Kasumi-1 (cell line): ENCODE measurements at places on chromosomes 6 and 20.
A peak's percentile ranks its signal among the peaks of the same experiment; 100 is the strongest.

DNA sequence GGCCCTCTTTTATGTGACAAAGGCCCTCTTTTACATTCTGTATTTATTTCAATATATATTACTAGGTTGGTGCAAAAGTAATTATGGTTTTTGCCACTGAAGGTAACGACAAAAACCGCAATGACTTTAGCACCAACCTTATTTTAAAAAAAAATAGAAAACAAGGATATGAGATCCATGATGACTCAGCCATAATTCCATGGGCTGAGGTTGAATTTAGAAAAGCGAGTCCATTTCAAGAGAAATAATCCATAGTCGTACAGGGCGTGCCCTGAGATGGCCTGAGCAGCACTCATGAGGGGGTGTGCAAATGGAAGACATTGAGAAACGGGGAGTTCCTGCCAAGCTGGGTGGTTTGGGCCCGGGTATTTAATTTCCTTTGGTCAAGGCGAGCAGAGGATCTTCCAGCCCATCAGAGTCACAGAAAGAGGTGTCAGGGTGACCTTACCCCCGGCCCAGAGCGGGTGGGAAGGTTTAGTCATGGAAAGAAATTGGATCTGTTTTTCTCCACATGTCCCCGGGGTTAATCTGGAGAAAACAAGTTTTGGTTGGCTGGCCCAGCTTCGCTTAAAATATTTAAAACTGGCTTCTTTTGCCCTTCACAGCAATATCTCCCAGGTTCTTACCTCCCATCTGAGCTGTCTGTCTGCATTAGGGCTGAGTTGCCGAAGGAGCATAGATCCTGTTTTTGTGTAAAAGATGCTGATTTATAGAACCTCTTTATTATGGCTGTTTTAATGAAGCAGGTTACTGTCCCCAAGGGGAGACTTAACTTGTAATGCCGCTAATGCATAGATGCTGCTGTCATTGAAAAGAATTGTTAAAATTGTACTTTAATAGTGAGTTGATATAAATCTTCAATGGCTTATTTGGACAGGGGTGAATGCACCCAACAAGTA is 255.6 kb downstream of the PREX1 start:
- DNase-seq: no peak

DNA sequence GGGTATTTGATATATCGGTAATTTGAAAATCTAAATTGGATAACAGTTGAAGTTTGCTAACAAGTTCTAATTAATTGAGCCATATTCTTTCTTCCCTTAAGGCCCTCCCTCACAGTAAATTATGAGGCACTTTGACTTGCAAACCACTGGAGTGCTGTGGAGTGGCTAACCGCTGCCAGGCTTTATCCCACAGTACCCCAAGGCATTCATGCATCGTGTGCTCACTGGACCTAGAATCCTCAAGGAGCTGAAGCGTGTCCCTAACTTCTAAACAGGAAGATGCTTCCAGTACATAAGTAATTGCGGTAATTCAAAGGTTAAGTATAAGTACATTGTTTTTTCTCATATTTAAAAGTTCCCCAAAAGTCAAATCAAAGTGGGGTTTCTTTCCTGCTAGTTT is 499.9 kb downstream of the TFAP2A start:
- DNase-seq: no peak

DNA sequence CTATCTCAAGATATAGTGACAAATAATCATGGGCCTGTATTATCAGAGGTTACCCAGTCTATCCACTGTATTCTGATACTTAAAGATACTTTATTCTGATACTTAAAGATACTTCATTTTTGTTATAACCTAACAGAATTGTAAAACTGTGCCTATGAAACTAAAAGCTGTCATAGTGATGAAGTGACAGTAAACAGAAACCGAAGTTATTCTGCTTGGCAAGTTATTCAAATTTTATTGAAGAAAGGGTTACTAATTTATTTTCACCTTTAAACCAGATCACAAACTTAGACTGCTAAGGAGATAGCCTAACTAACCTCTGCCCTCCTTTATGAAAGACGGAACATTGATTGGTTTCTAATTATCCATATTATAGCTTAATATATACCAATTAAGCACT is 604.6 kb upstream of the IMPG1 start:
- DNase-seq: no peak

DNA sequence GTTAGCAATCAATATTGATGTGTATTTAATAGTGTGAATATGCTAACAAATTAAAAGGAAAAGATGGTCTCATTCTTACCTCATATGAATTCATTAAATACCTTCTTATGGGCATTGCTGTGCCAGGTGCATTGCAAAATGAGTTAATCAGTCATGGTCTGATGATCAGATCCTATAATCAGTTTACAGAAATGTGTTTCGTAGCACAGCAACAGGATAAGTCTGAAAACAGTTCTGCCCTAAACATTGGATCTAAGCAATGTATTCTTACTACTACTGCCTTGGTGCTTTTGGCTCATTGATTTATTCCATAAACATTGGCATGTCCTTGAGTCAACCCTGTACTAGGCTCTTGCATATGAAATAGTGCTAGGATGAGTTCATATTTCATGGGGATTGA is 417.0 kb upstream of the JAG1 start:
- no peak for DNase-seq

- peak; percentile 82 for DNase-seq
Measured at GRCh38 chr6:143449714-143450452, 612 bp downstream of the ADAT2 start.

DNA sequence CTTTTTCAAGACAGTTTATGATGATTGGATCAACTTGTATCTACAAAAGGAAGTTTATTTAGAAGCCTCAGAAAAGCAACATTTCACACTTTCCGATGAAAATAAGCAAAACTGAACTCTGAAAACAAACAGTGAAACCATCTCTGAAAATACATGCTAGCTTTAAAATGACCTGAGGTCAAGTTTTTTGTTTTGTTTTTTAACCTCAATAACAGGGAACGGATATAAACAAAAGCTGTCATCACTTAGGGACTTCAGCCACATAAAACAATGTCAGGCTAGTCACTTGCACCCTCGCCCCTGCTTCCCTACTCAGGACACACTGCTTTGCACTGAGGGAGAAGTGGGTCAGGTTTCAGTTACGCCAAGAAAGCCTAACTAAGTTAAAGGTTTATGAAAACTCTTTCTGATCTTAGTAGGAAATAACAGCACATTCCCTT is 11.6 kb downstream of the BACH2 start:
- DNase-seq: no peak

- DNase-seq: peak; percentile 42
Measured at GRCh38 chr6:127520066-127520465, 931 bp upstream of the MTCL3 start.

- no peak for DNase-seq
Measured at GRCh38 chr6:131861381-131861780, 53.6 kb downstream of the ENPP1 start.

DNA sequence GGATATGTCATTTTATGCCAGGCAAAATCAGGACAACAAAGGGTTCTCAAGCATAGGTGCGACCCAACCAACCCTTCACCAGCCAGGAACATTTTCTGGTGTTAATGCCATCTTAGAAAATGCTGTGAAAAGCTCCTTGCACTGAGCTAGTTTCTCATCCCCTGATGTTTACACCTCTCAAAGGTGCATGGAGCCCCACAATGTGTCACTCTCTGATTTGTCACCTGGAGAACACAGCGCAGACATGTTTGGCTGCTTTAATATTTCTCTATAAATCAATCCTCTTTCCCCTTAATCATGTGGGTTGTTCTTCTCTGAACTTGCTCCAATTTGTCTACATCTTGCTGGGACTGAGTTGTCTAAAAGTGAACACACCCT is 244.3 kb downstream of the TSHZ2 start:
- DNase-seq: no peak

DNA sequence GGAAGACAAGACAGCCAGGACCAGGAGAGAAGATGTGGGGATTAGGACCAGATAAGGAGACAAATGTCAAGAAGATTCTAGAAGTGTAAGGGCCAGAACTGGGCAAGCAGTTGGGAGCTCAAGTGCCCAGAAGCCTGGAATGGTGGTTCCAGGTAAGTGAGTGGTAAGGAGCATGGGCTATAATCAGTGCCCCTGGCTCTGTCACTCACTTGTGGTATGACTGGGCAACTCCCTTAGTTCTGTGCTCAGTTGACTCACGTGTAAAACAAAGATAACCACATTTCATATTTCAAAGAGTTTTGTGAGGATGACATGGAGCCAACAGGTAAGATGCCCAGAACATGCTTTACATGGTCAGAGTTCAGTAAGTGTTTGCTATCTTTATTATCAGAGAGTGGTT is 11.2 kb downstream of the CCDC167 start:
- no peak for DNase-seq

DNA sequence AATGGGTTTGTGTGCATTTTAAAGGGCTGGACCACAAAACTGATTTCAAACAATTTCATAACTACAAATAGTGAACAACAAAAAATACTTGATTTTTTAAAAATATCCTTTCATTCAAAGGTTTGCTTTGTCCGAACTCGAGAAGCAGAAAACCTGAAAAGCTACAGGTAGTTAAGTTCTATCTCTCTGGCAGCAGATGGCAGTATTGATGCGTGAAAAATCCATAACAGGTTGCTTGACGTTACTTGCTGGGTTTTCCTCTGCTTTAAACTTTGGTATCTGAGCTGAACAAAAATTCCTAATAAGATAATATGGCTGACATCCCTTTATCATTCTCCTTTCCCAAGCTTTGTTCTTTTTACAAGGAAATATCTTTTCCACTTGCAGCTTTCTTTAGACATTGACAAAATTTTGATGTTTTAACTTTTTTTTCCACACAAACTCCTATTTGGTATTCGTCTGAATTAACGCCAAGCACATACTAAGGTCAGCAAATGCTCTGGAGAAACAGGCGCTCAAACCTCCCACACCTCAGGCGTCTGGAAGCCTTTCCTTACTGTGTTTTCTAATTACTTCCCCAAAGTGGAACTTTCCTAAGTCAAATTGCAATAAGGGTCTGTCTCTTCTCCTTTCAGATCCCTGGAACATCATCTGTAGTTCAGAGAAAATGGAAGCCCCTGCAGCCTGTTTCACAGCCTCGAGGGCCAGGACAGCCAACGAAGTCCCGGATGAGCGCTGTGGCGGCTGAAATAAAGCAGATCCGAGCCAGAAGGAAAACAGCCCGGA is 50.3 kb upstream of the GFRAL start:
- peak; percentile 63 for DNase-seq

GRCh38 chr6:72505446-72505845 is 116.4 kb upstream of the KCNQ5 start:
- no peak for DNase-seq

- no peak for DNase-seq
Measured at GRCh38 chr20:46333161-46333991, 25.1 kb upstream of the CDH22 start.

DNA sequence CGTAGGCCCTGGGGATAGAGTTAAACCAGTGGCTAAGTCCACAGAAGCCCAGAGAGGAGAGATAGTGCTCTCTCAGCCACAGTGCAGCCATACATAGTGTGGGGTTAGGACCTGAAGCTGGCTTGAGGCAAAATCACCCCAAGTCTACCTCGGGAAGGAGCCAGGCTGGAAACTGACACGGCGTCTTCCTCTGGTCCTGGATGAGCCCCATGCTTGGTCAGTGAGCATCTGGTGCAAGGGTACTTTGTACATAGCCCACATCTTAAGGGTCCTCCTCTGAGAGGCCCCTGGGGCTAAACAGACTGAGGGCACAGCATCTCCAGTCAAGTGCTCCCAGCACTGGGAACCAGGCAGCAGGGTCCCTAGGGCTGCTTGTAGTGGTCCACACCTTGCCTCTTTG is 45.6 kb downstream of the CDH26 start:
- no peak for DNase-seq

DNA sequence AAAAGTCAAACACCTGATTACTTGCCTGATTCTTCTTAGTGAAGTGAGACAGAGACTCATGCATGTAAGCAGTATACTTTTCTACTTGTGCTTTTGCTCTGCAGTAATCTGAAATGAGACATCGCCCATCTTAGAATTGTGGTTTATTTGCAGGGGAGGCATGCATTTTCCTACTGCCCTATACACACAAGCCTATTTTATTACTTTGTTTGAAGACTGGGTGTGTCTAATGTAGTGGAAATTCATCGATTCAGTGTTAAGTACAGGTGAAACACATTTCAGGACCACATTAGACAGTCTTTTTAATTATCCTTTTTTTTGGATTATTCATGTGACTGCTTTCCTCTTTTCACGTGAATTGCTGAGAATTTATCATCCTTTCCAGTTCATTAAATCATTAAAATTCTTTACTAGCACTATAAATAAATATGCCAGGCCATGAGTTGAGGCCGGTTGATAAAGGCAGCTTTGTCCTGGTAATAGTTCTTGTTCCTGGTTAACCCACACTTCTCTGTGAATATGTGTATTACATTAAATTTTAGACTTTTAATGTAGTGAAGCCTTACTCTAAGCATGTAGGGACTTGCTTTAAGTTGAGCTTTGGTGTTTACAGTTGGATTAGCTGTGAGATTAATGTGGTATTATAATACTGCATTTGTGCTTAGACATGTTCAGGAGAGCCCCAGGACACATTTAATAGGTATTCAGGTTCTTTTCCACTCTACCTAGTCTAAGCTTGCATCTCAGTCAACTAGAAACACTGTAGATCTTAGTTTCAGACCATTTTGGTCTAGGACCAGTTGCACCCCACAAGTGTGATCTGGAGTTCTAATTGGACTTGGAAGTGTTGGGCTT is 10.8 kb upstream of the BTBD3 start:
- no peak for DNase-seq

DNA sequence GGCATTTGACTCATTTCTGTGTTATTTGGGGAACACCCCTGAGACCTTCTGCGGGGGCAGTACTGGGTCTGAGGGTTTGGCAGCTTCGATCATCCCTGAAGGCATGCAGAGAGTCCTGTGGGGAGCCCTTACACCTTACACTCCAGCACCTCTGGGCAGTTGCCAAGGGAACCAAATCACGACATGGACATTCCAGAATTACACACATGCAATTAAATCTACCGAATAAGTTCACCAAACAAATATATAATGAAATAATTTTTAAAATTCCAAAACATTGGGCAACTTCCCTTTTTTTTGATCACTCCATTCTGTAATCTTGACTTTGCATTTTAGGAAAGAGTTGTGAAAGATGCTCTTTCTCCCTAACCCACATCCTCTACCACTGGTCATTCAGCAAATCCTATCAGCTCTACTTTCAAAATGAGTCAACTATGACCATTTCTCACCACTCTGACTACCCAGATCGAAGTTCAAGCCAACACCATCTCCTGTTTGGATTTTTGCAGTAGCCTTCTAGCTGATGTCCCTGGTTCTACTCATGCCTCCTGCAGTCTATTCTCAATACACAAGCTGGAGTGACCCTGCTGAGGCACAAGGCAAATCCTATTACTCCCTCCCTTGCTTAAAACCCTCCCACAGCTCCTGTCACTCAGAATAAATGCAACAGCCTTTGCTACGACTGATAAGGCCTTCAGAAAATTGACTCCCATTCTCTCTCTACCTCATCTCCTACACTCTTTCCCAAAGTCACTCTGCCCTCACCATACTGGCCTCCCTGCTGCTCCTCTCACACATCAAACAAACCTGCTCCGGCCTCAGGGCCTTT is 533.3 kb downstream of the HACE1 start:
- DNase-seq: no peak
